ENCODE measurements at places on chromosomes 16 and 17.

DNA sequence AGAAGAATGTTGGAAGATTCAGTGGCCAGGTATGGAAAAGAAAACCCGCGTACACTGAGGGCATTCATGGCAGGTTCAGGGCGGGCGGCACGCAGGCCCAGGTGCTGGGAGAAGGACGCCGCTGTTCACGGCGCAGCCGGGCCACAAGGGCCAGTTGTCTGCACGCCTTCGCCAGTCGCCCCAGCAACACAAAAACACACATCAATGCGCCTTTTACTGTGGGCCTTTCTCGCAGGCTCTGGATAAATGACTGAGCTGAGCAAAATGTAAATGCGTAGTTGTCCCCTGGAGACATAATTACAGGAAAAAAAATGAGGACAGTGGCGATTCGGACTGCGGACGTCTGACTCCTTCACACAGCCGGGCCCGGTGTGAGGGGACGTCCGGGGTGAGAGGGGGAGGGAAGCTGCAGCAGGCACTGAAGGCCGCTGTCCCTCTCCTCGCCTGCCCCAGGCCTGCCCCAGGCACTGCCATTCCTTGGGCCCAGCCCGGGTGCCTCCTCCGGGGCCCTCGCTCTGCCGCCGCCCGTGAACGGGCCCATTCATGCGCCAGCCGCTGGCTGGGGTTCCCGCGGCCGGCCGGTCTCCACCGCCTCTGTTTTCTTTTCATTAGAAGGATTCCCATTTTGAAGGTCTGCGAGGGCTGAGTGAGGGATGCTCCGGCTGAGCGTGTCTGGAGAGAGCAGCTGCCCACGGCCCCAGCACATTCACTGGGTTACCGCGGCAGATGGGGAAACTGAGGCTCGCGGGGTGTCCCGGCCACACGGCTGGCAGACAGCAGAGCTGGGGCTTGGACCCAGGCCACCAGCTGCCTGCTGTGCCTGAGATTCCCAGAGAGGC is 6.5 kb upstream of the ZNF469 start:
- DNase-seq: no peak

DNA sequence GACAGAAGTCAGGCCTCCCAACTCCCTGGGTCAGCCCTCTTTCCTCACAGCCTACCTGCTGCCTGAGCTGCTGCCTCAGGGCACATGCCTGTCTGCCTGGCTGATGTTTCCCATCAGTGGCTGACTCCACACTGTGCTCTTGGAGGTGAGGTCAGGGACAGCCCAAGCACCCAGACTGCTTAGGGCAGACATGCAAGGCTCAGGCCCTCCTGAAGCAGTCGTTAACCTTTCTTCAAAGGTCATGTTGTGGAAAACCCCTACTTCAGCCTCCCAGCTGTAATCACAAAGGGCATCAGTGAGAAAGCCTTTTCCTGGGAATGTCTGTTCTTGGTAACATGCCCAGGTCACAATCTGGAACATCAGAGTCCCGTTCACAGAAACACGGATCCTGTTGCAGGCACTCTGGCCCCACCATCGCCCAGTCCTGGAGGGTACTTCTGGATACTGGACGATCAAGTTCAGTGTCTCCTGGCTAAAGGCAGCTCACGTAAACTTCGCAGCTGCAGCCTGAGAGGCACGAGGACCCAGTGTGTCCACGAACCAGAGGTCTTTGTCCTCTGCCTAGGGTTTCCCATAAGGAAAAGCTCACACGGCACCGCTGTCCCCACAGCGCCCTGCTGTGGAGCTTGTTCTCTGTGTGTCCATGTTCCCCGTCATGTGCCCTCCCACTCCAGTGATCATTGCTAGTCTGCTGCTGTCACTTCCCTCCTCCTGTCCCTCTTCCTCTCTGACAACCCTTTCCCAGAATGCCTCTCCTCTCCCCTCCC is 54.9 kb downstream of the GNAO1 start:
- no peak for DNase-seq

- no peak for DNase-seq
These were observed 38.2 kb upstream of the ALDH3A2 start for GRCh38 chr17:19610311-19610710.

GRCh38 chr17:51322390-51323029 is 62.2 kb downstream of the UTP18 start:
- peak; percentile 60 for DNase-seq

- DNase-seq: no peak
These were observed 16.9 kb downstream of the STXBP4 start for GRCh38 chr17:54985476-54985875.

- no peak for DNase-seq
These were observed 100.5 kb downstream of the XYLT1 start for GRCh38 chr16:17370223-17370707.

All from D341Med (cell line).